ENCODE measurements at places on chromosomes 13 and 19.
A peak's percentile ranks its signal among the peaks of the same experiment; 100 is the strongest.

GRCh38 chr13:73325723-73326558, 267.1 kb downstream of the KLF5 start:
- no peak for DNase-seq

- no peak for DNase-seq
These were observed 60.0 kb downstream of the RASA3 start for GRCh38 chr13:114072421-114072820.

DNA sequence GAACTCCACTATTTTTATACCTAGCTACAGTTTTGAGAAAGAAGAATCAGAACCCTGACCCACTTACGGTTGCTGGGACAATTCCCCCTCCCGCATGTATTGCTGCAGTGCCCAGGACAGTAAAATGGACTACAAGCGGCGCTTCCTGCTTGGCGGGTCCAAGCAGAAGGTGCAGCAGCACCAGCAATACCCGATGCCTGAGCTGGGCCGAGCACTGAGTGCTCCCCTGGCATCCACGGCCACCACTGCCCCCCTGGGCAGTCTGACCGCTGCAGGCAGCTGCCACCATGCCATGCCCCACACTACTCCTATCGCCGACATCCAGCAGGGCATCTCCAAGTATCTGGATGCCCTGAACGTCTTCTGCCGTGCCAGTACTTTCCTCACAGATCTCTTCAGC, 46.0 kb downstream of the GARRE1 start:
- DNase-seq: no peak

GRCh38 chr19:43534816-43535761, 2.1 kb downstream of the ZNF575 start:
- DNase-seq: peak; percentile 39

GRCh38 chr19:31000913-31001312, 348.3 kb downstream of the TSHZ3 start:
- DNase-seq: no peak

GRCh38 chr13:32134241-32135055, 102.9 kb downstream of the FRY start:
- no peak for DNase-seq

DNA sequence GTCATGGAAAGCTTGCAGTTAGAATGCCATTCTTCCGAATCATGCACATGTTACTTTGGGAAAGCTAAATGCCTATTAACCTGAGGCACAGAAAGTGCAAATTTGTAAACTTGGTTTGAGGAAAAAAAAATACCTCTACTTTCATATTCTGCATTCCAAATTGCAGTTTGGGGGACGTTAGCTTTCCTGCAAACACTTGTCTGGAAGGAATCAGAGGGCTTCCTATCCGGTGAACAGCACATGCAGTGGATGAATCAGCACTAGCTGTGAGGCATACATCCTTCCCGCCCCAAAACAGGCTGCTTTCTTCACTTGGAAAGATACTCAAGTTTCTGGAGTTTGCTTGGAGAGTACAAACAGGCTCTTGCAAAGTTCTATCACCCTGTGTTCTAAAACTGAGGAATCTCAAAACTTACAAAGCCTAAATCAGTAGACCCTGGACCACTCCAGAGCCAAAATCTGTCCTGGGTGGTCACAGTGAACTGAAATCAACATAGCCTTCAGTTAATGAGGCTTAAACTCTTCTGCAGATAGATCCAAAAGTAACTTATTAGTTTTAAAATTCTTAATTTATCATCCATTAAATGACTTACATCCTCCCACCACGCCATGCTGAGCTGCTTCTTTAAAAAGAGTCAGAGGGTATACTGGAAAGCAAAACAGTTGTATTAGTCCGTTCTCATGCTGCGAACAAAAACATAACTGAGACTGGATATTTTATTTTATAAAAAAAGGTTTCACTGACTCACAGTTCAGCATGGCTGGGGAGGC, 802.3 kb upstream of the ARGLU1 start:
- no peak for DNase-seq

- DNase-seq: no peak
These were observed 10.5 kb downstream of the DDX39A start for GRCh38 chr19:14408491-14409145.

- peak; percentile 60 for DNase-seq
These were observed 3.3 kb upstream of the NAPA start for GRCh38 chr19:47518139-47518538.

DNA sequence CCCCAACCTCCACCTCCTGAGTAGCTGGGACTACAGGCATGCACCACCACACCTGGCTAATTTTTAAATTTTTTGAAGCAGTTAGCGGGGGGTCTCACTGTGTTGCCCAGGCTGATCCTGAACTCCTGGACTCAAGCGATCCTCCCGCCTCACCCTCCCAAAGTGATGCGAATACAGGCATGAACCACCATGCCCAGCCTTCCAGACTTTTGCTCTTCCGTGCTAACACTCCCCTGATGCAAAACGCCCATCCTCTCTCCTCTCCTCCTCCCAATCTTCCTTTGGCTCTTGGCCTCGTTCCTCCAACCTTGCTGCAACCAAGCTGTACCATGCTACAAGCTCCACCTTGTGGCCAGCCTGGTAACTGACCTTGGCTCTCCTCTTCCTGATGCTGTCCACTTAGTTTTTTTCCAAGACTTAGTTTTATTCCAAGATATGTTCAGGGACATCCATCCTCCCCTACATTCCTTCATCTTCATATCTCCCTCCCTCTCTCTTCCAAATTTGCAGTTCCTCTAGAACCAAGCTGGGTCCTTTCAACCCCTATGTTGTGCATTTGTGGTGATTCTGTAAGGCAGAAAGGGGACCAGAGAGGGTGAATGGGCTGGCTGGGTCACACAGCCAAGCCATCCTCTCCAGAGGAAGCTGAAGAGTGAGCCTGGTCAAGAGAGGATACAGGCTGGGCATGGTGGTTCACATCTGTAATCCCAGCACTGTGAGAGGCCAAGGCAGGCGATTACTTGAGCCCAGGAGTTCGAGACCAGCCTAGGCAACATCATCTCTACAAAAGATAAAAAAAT, 32.8 kb downstream of the TINCR start:
- DNase-seq: peak; percentile 48

DNA sequence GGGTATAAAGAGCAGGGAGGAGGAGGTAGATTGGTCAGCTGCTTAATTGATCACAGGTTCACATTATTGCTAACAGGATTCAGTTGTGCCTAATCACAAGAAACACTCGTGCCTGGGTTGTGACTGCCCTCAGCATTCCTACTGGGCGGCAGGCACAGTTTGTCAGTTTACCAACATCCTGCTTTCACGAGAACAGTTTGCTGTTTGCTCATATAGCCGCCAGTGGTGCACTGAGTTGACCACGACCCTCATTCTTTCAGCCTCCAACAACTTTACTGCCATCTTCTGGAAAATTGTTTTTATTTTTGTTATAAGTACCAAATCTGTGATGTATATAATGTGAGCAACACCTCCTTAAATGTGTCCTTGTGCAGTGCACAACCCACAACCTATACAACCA, 16.2 kb upstream of the IFT88 start:
- DNase-seq: no peak

DNA sequence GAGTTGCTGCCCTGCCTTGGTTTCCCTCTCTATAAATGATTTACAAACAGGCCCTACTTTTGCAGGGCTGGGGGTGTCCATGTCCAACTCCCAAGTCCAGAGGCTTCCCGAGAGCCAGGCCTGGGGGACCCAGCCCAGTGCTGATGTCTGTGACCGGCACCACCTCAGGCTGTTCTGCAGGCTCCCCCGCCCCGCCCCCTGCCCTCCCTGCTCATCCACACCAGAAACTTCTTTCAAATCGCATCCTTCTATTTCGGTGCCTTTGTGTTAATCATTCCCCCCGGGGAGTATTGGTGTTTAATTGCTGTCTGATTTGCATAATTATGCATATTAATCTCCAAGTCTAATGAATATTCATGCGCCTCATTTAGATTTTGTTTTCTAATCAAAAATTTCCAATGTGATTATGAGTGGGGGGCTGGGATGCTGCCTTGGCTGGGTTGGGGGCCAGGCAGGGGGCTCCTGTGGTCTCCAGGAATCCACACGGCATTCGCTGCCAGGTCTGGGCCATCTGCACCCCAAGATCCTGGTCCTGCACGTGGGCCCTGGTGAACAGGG, 19.1 kb downstream of the TCF3 start:
- no peak for DNase-seq

DNA sequence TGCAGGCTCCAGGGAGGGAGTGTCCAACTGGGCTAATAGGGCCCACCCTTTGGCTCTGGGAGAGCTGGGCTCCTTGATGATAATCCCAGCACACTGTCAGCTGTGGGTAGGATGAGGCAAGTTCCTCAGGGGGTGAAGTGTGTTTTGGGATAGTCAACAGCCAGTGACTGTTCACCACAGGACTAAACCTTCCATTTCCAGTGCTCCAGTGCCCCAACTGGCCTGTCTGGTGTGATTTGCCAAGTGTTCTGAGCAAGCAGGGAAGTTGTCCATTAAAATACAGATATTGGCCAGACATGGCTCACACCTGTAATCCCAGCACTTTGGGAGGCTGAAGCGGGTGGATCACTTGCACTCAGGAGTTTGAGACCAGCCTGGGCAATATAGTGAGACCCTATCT, 150.9 kb downstream of the TM9SF2 start:
- DNase-seq: no peak

DNA sequence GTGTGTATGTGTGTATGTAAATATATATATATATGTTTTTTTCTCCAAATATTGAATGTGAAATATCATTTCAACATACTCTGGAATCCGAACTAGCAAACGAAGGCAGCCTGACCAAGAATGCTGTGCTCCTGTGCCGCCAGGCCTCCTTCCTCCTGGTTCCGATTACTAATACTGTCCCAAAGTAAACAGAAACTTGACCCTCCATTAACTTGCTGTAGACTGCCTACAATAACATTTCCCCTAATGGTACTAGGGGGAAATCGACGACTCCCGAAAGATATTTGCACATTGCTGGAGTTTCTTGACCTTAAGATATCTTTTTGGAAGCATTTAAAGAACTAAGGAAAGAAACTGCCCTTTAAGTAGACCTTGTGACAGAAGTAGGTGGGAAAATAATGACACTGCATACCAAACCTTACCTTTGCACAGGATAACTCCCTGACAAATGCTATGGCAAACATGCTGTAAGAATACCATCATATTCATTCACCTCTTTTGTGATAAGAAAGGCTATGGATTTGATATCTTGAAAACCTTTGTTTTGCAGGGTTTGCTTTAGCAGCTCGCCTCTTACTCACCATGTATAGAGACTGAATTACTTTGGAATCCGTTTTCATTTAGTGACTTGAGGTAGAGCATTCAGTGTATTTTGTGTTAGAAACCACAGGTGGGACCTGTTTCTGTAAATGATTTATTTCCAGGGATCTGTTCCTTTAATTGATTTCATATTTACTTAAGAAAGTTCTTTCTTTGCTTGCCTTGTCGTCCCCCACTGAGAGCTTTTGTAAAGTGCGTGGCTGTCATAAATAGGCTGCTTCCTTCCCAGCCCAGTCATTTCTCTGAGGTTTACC, 80.1 kb downstream of the KLF5 start:
- DNase-seq: no peak

DNA sequence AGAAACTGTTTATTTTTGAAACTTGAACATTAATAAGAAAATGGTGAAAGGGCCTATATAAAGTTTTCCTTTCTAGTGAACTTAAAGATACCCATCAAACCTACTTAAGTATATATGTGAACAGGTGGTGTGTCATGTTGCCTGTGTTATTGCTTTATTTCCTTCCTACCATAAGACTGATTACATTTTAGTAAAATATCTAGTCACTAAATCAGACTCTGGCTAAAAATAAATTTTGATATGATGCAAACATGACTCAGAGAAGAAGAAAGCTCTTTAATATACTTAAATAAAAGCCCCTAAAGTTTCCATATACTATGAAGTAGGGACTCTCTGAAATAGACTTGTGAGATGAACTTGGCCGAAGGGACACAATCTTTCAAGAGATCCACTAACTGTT, 35.1 kb upstream of the FBXL3 start:
- DNase-seq: no peak

- no peak for DNase-seq
These were observed 166.4 kb downstream of the DCLK1 start for GRCh38 chr13:35964863-35965180.

GRCh38 chr13:74128156-74128767, 5.9 kb downstream of the KLF12 start:
- peak; percentile 28 for DNase-seq

DNA sequence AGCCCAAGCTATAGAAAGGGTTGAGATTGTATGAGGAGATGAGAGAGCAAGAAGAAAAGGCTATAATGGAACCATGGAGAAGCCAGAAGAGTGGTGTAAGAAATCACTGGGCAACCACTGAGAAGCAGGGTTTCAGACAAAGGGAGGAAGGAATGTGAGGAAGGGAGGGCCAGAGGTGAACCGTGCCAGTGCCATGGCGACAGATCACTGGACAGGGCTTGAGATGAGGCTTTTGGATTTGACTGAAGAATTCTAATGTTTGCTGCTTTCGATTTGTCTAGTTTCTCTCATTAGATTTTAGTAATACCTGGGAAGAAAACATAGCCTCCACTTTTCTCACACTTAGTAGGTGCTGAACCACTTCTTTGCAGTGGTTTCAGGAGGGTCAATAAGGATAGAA, 6.3 kb upstream of the GPR183 start:
- no peak for DNase-seq

DNA sequence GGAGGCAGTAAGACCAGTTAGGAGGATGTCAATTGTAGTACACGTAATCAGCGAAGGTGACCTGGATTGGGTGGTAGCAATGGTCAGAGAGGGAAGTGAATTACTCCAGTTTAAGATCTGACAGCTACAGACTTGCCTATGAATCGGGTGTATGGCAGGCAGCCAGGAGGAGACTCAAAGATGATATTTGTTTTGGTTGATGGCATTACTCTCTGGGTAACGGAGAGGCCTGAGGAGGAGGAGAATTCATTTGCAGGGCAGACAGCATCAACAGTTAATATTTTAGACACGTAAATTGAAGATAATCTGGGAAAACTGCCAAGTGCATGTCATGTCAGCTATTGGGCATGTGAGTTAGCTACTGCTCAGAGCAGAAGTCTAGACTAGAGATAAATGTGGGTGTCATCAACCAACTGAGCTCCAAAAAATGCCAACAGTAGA, 109.2 kb downstream of the SGCG start:
- DNase-seq: no peak

GRCh38 chr13:53901593-53901992, 873.0 kb downstream of the OLFM4 start:
- no peak for DNase-seq

DNA sequence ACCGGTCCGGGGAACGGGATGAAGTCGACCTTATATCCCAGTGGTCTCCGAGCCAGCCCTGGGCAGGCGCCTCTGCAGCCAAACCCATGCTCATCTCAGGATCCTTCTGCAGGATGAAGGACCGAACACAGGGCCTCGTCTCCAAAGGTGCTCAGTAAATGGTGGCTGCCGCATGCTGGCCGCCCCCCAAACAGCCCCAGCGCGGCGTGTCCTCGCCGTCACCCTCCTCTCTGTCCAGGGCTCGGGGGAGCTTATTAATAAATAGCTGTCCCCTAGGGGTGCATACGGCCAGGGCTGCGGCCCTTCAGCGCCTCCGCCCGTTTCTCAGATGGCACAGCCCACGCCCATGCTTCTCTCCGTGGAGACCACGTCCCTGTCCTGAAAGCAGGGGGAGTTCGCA, 32.6 kb upstream of the SPACA7 start:
- DNase-seq: no peak
